ENCODE measurements at places on chromosomes 11 and 22.

GRCh38 chr22:19599626-19600243, 75.5 kb upstream of the CLDN5 start:
- DNase-seq: no peak

DNA sequence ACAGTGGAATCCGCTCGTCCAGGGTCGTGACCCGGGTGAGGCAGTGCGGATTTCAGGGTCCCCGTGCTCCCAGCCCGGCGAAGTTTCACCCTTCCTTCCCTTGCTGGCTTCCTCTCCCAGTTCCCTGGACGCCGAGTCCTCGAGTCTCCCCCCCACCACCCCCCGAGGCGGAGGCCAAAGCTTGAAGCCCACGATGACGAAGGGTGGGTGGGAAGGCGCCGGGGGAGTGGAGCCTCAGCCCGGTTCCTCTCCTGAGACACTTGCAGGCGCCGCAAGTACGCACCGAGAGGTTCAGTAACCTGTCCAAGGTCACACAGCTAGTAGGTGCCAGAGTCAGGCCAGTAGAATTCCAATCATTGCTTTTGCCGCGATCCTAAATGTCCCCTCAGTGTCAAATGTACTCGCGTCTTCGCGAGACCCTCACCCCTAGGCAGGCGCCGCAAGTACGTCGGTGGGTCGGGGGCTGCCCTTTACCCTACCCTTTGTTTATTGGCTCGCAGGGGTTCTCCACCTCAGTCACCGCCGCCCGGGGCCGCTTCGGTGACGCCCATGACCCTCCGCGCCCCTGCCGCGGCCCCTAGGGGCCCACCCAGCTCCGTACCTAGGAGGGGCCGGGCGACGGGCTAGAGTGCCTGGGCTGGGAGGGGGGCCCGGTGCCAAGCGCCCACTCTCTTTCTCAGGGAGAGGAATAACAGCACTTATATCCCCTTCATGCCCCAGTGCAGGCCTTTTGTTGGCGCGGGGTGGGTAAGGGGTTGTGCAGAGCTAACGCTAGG, 5.7 kb upstream of the CHRM1 start:
- no peak for DNase-seq

GRCh38 chr11:90133560-90134477, 644 bp upstream of the NAALAD2 start:
- no peak for DNase-seq

DNA sequence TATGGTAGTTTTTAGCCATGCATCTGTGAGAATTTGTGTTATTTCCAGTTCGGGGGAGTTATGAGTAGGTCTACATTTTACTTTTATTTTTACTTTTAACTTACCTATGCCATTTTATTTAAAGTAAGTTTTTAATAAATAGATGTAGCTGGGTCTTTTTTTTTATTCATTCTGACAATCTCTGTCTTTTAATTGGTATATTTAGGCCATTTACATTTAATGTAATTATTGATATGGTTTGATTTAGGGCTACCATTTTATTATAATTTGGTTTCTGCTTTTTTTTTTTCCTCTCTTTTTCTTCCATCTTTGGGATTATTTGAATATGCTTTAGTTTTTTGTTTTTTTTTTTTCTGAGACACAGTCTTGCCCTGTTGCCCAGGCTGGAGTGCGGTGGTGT, 1.9 kb downstream of the SWAP70 start:
- no peak for DNase-seq

- DNase-seq: no peak
Measured at GRCh38 chr11:133904818-133905515, 51.8 kb downstream of the IGSF9B start.

- no peak for DNase-seq
Measured at GRCh38 chr22:37276776-37277175, 5.5 kb upstream of the CYTH4 start.

- no peak for DNase-seq
Measured at GRCh38 chr11:28702871-28703270, 594.7 kb downstream of the METTL15 start.

GRCh38 chr11:44840521-44841251, 110.0 kb downstream of the TP53I11 start:
- DNase-seq: no peak

- no peak for DNase-seq
Measured at GRCh38 chr22:19168088-19168890, 10.2 kb downstream of the SLC25A1 start.

- DNase-seq: no peak
Measured at GRCh38 chr11:111166598-111166997, 78.9 kb upstream of the POU2AF2 start.

- no peak for DNase-seq
Measured at GRCh38 chr11:3893311-3893710, 37.8 kb downstream of the STIM1 start.

- DNase-seq: no peak
Measured at GRCh38 chr11:67055812-67056211, 835 bp upstream of the RHOD start.

DNA sequence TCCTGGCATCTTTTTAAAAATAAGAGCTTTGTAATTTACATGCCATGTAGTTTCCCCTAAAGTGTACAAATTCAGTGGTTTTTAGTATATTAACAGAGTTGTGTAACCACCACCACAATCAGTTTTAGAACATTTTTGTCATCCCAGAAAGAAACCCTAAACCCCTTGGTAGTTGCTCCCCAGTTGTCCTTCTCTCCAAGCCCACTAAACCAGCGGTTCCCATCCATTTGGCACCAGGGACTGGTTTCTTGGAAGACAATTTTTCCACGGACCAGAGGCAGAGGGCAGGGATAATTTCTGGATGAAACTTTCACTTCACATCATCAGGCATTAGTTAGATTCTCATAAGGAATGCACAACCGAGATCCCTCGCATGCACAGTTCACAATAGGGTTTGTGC, 22.6 kb downstream of the CABIN1 start:
- DNase-seq: no peak
